Endothelial cell of coronary artery (primary cell): ENCODE measurements at places on chromosomes 3 and 15. TPM values are rescaled to one million over a fixed set of nuclear protein-coding genes. Genes with fewer than 3 reads are reported as not detected.

KLHL25 gene
- 4.1 and 5.6 TPM in 2 replicates for total RNA-seq

HRG gene
- total RNA-seq: not detected in 2 replicates

KCNMB3 gene
- total RNA-seq: 0.54 and 1.2 TPM in 2 replicates

ANKRD34C gene
- total RNA-seq: not detected in 2 replicates

FSIP1 gene
- total RNA-seq: 0.63 and 0.75 TPM in 2 replicates

RBMS3 gene
- total RNA-seq: 42.9 and 70.9 TPM in 2 replicates

ESYT3 gene
- under 0.01 and 0.09 TPM in 2 replicates for total RNA-seq

ZNF860 gene
- total RNA-seq: 0.56 and 0.90 TPM in 2 replicates

PARP15 gene
- total RNA-seq: 0.18 and 0.19 TPM in 2 replicates

VIPR1 gene
- total RNA-seq: 0.36 and 1.8 TPM in 2 replicates

RNF123 gene
- 17.5 and 30.5 TPM in 2 replicates for total RNA-seq

MYEF2 gene
- 17.8 and 34.8 TPM in 2 replicates for total RNA-seq

TERC gene
- 46.9 and 184 TPM in 2 replicates for total RNA-seq

CA12 gene
- 0.90 and 4.0 TPM in 2 replicates for total RNA-seq

ADPRH gene
- total RNA-seq: 2.5 and 4.1 TPM in 2 replicates

UBP1 gene
- total RNA-seq: 48.1 and 57.1 TPM in 2 replicates

ADAMTS9 gene
- total RNA-seq: 31.2 and 159 TPM in 2 replicates

LMAN1L gene
- not detected in 2 replicates for total RNA-seq

IQCH gene
- total RNA-seq: 1.2 and 1.3 TPM in 2 replicates

ADAMTSL3 gene
- 0.09 and 4.9 TPM in 2 replicates for total RNA-seq

GBE1 gene
- 97.6 and 186 TPM in 2 replicates for total RNA-seq

TYRO3 gene
- 6.3 and 8.5 TPM in 2 replicates for total RNA-seq

OR5H2 gene
- not detected in 2 replicates for total RNA-seq

RPP25 gene
- 6.1 and 7.7 TPM in 2 replicates for total RNA-seq

GP9 gene
- not detected in 2 replicates for total RNA-seq

SLC2A2 gene
- total RNA-seq: not detected in 2 replicates
